ENCODE measurements at places on chromosomes 2 and 18.

DNA sequence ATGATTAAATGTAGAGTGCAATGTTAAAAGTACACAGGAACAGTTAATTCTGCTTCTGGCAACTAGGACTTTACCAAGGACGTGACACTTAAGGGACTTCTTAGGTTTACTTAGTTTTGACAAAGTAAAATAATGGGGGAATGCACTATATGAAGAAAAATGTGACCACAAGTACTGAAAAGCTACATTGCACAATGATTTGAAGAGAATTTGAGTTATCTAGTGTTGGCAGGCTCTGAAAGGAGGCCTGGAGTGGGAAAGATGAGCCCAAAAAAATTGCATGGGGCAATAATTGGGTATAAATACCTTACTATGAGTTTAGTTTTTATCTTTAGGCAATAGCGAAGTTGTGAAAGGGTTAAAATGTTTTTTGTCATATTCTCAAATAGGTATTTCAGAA is 173.7 kb downstream of the DOK6 start:
- DNase-seq = no peak

DNA sequence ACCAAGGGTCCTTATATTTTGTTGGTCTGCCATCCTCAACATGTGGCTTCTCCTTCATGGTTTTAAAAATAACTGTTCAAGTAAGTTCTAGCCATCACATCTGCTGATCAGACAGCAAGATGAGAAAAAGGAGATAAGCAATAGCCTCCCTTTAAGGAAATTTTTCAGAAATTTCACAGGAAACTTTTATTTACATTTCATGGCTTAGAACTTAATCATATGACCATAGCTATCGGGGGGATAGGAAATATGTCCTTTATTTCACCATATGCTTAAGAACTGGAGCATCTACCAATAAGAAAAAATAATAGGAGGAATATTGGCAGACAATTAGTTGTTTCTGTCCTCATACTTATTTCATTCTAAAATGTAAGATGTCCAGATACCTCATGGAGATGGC is 16.2 kb downstream of the ATF2 start:
- no peak for DNase-seq

DNA sequence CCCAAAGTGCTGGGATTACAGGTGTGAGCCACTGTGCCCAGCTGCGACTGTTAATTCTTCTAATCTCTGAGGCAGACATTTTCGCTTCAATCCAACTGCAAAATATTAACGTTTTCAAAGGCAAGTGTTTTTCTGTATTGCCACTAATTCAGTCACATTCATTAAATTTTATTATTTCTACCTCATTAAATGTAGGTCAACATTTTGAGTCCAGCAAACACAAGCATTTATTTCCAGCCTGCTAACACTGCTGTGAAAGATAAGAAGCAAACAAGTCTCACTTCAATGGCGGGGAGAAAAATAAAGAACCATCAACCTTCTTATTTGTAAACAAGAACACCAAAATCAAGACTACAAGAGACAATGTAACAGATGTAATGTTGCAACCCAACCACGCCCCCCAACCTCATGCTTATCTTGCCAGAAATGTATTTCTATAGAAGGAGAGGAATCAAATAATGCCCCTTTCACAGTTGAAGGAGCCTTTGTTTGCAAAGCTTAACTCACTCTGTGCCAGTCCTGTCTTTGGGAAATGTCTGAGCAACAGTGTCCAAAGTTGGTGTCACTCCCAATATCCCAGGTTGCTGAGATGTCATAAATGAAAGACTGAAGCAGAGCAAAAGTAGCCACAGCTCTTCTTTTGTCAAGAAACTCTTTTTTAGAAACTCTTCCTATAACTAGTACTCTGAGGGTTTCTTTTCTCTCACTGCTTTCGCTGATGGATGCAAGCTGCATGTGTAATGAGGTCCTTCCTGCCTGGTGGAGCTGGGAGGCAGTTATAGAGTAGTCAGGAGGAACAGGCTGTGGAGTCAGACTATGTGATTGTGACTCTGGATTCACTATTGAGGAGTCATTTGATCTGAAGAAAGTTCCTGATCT is 8.6 kb downstream of the DOCK10 start:
- no peak for DNase-seq

DNA sequence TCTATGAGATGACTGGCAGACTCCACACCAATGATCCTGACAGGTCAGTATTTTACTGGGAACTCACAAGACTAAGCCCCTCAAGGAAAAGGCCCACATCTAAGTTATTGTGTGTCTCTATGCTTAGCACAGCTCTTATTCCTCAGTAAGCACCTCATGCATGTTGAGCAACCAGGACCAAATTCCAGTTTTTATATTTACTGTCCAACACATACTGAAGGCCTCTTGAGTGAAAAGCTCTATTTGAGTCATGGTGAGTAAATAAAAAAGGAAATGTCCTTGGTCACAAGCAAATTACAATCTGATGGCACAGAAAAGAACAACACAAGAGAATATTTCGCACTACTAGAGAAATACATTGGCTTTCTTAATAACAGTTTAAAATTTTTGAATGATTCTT is 87.9 kb upstream of the ETAA1 start:
- DNase-seq = no peak

GRCh38 chr2:32738939-32739338 is 111.1 kb downstream of the TTC27 start:
- DNase-seq = no peak
